ENCODE measurements at places on chromosomes 5 and 9.

DNA sequence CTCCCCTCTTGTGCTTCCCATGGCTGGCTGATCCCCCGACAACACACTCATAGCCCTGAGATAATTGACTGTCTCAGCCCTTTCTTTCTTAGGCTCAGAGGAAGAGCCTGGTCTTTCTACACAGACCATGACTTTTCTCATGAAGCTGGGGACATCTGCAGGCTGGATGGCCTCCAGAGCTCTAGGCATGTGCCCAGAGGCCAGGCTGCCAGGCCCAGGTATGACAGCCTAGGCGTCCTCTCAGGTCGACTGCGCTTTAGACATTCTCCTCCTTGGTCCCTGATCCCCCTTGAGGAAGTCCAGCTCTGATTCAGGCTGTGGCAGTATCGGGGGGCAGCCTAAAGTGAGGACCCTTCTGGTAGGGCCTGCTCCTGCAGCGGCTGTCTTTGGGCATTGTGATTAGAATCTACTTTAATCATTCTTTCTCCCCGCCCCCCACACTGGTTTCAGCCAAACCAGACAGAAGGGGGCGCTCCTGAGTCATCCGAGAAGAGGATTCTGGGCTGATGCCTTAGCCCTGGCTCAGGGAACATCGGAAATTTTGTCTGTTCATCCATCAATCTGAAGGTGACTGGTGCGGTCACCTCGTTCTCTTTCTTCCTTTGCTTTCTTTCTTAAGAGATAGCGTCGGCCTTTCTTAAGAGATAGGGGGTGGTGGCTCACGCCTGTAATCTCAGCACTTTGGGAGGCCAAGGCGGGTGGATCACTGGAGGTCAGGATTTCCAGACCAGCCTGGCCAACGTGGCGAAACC lies 66.5 kb upstream of the HSPA9 start:
- peak; percentile 71 for DNase-seq

DNA sequence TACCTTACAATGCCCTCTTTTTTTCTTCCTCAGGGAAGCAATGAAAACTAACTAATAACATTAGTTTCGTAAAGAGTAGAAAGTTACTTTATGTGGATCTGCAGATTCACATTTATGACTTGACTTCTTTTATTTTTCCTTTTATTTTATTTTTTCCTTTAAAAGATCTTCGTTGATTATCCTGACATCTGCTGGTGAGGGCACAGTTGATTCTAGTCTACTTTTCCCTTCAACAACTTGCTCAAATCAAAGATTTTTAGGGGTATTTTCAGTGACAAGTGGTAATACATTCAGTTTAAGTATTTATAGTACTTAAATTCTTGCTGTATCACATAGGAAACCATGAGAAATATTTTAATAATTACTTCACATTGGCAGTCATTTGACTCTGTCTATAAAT lies 4.9 kb downstream of the EDIL3 start:
- no peak for DNase-seq

DNA sequence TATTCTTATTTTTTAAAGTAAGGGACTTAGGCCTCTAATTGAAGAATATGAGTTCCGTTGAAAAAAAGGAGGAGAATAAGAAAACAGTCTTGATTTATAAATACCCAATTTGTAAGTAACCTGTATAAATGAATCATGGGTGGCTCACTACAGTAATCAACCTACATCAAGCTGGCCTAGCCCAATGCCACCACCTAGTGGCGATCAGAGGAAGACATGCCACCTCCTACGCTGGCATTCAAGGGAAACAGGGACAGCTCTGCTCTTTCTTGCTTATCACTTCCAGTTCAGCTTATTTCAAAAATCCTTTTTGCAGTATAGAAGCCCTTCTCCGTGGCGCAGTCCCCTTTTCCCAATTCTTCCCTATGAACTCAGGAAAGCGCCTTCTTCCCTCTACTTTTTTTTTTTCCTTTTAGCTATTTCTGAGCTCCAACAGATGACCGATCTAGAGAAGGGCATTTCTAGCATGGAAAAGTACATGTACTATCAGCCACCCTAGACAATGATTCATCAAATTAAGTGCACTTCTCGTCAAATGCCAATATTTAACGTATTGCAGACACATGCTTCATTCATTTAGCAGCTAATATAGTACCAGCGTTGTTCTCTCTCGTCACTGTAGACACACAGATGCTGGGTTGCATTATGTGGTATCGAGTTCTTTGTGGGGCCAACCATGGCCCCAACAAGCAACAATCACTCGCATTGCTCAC lies 28.3 kb downstream of the PTPN3 start:
- DNase-seq: peak; percentile 82

DNA sequence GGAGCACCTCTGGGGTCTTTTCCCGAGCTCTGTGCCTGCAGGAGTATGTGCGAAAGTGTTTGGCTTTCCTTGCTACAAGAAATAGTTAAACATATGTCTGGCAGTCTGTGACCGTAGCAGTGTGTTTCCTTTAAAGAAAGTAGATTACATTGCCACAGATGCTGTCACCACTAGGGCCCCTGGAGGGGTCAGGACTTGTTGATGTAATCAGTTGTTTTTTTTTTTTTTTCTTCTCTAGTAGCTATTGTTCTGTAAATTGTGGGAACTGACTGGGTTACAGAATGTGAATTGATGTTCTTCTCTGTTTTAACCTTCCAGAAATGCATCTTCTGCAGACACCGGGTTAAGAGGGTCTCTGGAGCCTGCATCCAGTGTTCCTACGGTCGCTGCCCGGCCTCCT lies 345.6 kb downstream of the KDM4C start:
- DNase-seq: no peak

DNA sequence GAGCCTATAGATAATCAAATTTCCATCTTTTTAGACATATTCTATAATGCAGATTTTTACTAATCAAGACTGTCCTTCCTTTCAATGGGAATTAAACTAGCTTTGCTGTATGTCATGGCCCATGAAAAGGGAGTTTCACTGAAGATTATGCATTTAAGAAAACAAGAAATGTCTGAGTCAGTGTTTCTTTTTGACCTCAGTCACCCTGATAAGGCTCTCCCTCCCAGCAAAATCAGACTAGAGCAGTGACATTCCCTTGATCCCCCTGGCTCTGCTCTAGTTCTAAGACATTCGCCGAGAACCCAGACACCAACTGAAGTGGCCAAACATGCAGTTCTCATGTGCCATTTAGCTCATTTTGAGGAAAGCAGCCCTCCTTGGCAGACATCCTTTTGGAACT lies 442.0 kb downstream of the ACTL7B start:
- no peak for DNase-seq

DNA sequence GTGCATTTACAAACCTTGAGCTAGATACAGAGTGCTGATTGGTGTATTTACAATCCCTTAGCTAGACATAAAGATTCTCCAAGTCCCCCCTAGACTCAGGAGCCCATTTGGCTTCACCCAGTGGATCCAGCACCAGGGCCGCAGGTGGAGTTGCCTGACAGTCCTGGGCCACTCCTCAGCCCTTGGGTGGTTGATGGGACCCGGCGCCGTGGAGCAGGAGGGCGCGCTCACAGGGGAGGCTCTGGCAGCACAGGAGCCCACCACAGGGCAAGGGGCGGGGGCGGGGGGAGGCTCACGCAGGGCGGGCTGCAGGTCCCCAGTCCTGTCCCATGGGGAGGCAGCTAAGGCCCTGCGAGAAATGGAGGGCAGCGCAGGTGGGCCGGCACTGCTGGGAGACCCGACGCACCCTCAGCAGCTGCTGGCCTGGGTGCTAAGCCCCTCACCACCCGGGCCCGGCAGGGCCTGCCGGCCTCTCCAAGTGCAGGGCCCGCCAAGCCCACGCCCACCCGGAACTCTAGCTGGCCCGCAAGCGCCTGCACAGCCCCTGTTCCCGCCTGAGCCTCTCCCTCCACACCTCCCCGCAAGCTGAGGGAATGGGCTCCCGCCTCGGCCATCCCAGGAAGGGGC lies 613.5 kb downstream of the TLE4 start:
- no peak for DNase-seq

- no peak for DNase-seq
Measured at GRCh38 chr5:96004087-96004486, 42.4 kb upstream of the ELL2 start.

GRCh38 chr5:5043346-5043745 lies 96.8 kb upstream of the ADAMTS16 start:
- no peak for DNase-seq

DNA sequence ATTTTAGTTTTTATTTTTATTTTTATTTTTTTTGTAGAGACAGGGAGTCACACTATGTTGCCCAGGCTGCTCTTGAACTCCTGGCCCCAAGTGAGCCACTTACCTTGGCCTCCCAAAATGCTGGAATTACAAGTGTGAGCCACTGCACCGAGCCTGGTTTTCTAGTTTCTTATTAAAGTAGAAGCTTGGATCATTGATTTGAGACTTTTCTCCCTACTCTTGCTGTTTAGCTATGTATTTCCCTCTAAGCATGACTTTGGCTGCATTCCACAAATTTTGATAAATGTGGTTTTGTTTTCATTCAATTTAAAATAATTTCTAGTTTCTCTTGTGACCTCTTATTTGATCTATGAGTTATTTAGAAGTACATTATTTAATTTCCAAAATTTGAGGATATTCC lies 10.4 kb downstream of the SNX2 start:
- DNase-seq: no peak

- DNase-seq: no peak
Measured at GRCh38 chr5:142168365-142168764, 59.8 kb downstream of the NDFIP1 start.

DNA sequence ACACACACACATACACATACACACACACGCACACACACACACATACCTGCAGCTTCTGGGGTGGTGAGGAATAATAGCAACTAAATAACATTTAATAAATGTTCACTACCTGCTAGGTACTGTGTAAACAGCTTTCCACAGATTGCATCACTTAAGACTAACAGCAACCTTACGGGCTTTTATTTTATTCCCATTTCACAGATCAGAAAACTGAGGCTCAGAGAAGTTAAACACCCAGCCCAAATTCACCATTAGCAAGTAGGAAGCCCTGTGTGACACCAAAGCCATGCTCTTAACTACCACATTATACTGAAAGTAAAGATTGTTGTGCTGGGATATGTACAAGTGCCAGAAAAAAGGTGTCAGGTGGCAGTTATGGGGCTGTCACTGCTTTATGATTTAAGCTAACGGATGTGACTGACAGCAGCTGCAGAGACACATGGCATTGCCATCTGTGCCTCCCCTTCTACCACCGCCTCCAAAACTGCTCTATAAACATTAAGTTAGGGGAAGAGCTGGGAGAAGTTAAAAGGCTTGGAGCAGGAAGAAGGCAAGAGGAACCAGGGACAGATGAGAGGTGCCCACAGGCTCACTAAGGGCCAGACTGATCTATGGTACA lies 13.6 kb downstream of the MTMR12 start:
- no peak for DNase-seq

- DNase-seq: peak; percentile 11
Measured at GRCh38 chr9:104494808-104495207, 9.3 kb upstream of the OR13F1 start.

- peak; percentile 78 for DNase-seq
Measured at GRCh38 chr9:91896513-91897121, 53.4 kb downstream of the ROR2 start.

DNA sequence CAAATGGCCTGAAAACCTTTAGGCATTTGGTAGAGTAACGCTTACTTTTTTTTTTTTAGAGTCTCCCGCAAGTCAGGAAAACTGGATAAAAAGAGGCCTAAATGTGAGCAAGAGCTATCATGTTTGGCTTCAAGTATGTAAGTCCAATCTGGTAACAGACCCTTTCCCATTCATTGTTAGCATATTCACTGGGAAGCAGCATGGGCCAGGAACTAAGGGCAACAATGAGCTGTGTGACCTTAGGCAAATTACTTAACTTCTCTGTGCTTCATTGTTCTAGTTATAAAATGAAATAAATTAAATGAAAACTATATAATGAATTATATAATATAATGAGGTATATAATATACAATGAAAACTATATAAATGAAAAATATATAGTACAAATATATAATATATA lies 114.3 kb upstream of the PCA3 start:
- DNase-seq: no peak

DNA sequence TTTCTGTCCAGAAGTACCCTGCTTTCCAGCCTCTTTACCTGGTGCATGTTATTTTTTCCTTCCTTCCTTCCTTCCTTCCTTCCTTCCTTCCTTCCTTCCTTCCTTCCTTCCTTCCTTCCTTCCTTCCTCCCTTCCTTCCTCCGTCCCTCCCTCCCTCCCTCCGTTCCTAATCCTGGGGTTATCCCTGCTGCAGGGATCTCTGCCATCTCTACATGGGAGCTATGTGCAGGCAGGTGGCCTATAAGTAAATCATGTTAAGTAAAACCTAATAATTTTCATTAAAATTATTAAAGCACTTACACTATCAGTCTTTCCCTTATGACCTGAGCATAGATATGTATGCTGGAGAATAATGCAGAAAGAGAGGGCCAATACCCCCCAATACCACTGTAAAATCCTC lies 351.9 kb downstream of the ZSWIM6 start:
- DNase-seq: no peak

GRCh38 chr9:105502276-105502675 lies 54.4 kb downstream of the FSD1L start:
- peak; percentile 10 for DNase-seq

DNA sequence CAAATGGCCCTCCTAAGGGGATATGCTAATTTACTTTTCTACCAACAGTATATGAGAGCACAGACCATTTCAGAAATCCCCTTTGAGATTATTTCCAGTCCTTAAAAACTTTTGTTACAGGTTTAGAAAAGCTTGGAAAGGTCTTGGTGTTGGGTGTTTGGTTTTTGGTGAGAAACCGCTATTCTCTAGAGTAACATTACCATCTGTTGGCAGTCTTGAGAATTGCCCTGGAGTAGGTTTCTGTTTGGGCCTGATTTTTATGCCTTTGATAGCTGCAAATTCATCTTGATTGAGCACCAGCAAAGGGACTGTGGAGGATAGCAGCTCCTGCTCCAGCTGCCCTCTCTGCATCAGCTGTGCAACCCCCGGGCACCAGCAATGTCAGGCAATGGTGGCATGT lies 8.0 kb downstream of the NUDT2 start:
- no peak for DNase-seq

- DNase-seq: no peak
Measured at GRCh38 chr9:114016629-114017423, 61.3 kb downstream of the AMBP start.

DNA sequence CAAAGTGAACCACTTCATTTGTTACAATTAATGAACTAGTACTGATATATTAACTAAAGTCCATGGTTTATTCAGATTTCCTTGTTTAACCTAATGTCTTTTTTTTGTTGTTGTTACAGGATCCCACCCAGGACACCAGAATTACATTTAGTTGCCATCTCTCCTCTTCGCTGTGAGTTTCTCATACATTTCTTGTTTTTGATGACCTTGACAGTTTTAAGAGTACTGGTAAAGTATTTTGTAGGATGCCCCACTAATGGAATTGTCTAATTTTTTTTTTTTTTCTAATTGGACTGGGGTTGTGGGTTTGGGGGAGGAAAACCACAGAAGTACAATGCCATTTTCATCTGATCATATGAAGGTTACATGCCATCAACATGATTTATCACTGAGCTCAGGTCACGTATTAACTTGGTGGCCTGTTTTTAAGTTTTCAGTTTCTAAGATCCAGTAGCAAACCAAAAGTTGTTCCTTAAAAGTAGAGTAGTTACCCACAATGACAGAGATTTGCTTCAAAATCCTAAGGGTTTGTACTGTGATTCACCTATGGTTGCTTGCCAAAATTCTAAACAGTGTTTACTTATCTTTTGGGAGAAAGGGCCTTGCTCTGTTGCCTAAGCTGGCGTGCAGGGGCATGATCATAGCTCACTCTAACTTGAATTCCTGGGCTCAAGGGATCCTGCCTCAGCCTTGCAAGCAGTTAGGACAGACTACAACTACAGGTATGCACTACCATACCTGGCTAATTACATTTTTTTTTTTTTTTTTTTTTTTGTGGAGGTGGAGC lies 4.5 kb upstream of the OTULIN start:
- DNase-seq: peak; percentile 85

- peak; percentile 32 for DNase-seq
Measured at GRCh38 chr5:98556712-98557111, 216.8 kb upstream of the RGMB start.

GRCh38 chr5:143717400-143717799 lies 94.6 kb upstream of the HMHB1 start:
- peak; percentile 84 for DNase-seq

Data from fibroblast of mammary gland (primary cell).